ENCODE measurements at places on chromosomes 16 and 17.

DNA sequence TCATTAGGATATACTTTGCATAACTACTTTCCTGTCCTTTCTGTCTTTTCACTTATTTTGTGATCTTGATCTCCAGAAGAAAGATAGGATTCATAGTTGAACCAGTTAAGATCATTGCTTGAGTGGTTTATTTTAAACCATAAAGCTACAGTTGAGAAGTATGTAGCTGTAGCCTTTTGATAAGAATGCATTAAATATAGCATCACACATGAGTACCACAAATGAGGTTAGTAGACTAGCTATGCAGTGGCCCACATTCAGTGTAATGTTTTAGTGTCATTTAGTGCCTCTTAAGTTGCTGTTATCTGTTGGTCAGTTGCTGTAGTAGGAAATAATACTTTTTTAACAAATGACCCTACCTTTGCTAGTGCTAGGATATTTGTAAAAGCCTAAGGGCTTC, 1.3 kb downstream of the NLK start:
- no peak for DNase-seq

DNA sequence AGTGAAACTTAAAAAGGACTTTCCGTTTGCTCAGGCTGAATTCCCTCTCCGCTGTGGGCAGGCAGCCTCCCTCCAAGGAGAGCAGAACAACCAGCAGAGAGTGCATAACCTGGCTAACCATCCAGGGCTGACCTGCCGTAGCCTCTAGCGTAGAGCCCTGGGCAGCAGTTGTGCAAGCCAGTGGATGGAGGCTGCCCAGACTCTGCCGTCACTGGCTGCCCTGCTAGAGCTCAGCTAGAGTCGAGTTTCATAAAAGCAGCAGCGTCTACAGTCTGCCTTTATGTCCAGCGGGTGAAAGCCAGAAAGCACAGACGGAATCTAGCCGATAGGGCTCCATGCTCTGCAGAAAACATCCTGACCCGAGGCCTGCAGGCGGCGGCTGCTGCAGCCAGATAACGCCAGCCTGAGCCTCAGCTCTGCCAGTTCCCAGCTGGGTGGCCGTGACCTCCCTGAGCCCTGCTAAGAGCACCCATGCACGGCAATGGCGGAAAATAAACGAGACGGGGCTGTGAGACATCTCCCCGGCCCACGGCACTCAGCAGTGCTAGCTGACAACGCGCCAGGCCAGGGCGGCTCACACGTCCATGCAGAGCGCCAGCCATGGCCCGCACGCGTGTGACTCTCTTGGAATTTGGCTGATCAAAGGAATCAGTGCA, 231.3 kb downstream of the ENGASE start:
- DNase-seq: no peak

DNA sequence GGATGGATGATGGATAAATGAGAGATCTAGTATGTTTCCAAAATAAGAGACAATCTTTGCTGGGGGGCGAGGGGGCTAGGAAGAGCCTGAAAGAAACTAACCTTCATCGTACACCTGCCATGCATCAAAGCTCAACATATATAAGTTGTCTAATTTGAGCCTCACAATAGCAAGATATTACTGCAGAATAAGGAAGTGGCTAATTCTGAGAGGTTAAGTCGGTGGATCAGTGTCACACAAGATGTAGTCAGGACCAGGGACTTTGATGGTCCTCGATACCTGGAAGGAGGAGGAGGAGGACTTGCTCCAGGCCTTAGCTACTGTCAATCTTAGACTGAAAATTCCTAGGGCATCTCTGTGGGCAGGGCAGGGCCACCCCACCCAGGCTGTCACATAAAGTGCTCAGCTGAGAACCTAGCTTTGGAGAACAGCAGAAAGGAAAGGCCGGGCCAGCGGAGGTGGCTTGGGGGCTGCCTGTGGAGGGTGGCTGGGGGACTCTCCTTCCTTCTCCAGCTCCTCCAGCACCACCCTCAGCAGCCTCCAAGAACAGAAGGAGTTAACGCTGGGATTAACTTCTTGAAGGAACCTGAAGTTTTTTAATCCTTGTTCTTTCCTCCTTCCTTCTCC, 460 bp upstream of the SLC13A2 start:
- DNase-seq: no peak

GRCh38 chr16:9844361-9844760, 337.9 kb downstream of the GRIN2A start:
- no peak for DNase-seq

DNA sequence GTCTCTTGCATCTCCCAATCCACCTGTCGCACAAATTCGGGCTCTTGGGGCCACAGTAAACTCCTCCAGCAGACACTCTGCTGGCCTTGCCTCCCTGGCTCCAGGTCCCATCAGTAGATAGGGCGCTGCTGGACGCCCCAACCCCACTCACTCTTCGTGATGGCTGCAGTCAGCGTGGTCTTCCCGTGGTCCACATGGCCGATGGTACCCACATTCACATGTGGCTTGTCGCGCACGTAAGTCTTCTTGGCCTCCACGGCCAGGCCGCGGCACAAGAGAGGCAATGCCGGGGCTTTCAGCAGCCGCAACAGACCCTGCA, 428 bp downstream of the TUFM start:
- DNase-seq: no peak

- no peak for DNase-seq
Measured at GRCh38 chr16:30904114-30904780, 7.8 kb downstream of the CTF1 start.

GRCh38 chr16:57683636-57684545, 10.7 kb upstream of the DRC7 start:
- no peak for DNase-seq

GRCh38 chr16:49858200-49859124, 2.5 kb upstream of the ZNF423 start:
- peak; percentile 37 for DNase-seq

DNA sequence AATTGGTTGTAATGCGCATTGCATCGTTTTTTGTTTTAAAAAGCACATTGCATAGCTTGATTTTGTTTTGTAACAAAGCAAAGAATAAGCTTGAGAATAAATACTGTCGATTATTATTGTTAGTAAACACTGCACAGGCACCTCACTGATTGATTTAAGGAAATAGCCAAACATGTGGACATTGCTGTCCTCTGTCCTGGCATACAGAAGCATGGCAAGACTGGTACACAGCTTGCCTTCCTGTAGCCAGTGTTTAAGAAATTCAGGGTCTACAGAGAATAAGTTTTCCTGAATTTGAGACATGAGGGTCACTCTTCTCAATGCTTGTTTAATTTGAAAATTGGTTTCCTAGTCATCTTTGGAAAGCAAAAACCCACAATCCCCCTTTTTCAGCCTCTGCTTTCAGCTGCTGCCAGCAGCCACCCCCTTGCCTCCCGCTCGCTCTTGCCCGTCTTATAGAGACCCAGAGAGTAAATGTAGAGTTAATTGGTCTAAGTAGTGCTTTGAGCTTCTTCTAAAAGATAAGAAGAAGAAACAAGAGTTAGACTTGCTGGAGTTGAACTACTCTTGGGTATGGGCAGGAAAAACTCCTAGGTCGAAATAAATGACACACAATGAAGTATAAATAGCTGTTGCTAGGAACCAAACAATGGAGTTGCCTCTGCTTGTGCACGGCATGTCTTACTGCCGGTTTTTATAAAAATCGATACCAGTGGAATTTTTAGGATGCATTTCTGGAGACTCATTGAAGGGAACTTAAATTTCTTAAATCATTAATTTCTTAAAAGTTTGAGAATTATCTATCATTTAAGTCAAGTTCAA, 116.6 kb downstream of the MRTFB start:
- no peak for DNase-seq

DNA sequence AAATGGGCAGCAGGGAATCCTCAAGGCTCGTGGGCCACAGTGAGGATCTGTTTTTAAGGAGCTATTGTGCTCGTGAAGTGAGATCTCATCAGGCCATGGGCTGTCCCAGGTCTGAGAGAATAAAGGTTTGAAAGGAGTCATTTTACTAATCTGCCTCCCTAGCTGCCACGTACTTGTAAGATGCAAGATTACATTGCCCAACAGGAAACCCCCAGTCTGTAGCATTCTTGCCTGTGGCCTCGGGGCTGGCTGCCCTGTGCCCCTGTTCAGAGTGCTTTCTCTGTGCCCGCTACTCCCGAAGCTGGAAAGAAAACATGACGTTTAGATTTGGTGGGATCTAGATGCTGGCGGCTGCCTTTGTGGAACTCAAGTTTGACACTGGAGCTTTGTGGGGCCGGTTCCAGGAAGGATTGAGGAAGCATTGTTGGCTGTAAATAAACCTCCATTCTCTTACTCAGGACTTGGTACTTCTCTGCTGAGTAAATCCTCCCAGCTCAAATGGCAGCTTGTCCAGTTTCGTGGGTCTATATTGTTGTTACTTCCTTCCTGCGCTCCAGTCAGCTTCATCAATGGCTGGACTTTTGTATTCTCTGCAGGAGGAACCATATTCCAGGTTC, 21.2 kb downstream of the SAP30BP start:
- no peak for DNase-seq

GRCh38 chr16:48317614-48318315, 67.4 kb downstream of the SIAH1 start:
- DNase-seq: no peak

- DNase-seq: no peak
Measured at GRCh38 chr17:72123530-72124437, 3.0 kb downstream of the SOX9 start.

GRCh38 chr17:29042679-29043538, at the start of gene PIPOX:
PIPOX (plus strand) TSS chr17:29043141; CDS start chr17:29043226, 85 bp downstream.
- no peak for DNase-seq

GRCh38 chr16:27759967-27760788, 210.2 kb downstream of the KATNIP start:
- no peak for DNase-seq

GRCh38 chr17:15323131-15323530, 18.3 kb downstream of the TEKT3 start:
- no peak for DNase-seq

DNA sequence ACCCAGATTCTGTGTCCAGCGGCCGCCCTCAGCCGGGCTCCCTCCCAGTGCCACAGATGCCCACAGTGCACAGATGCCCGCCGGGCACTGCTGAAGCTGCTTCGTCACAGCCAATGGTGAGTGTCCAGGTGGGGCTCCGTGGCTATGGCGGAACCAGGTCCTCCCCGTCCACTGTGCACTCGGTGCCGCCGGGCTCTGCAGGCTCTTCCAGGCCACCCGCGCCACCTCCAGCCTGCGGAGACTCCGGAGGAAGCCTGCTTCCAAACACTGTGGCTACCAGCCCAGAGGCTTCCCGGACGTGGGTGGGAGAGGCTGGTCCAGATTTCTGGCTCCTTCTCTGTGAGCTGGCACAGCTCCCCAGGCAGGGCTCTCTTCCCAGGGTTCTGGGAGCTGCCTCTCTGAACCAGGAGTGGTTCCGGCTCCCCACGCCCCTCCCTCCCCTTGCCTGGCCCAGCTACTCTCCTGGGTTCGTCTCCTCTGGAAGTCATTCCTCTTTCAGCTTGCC, 2.8 kb upstream of the PYCR1 start:
- DNase-seq: no peak

- DNase-seq: no peak
Measured at GRCh38 chr16:17803625-17804410, 333.1 kb upstream of the XYLT1 start.

DNA sequence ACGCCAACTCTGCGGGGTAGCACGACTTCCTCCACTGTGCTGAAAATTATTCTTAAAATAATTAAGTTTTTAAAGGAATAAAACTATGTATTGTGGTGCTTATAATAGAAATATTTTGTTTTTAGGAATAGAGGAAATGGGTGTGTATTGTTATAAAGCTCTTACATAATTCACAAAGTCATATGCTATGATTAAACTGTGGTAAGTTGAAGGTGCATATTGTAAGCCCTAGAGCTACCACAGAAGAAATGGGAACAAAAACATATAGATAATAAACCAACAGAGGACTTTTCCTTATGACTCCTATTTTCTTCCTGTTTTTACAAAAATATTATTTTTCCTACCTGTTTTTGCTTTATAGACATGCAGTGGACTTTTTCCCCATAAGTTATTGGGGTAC, 4.3 kb upstream of the SLFN11 start:
- no peak for DNase-seq

DNA sequence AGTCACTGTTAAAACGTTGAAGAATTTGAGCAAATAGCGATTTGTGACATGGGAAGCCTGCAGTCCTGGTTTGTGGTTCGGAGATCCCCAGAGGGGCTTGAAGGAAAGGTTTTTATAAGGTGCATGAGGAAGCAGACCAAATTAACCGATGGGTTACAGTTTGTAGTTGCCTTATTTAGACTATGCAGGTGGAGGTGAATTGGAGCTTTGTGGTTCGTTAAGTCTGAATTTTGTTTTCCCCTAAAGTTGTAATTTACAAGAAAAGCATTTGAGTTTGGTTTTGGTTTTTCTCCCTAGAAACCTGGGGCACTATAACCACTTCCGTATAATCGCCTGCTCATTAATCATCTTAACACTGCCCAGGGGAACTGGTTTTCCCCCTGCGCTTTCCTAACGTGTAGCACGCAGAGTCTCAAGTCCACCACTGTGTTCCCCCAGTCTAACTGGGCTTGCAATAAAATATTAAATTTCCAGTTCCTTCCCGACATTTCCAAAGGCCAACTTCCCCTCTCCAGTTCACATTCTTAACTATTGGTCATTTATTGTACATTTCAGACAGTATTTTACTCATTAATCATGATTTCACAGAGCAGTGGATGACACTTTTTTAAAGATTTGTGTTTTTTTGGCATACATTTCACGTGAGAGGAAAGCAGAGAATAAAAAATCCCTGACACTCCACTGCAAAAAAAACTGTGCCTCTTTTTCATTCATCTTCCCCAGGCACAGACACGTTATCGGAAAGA, 932 bp downstream of the ZNF267 start:
- DNase-seq: no peak

DNA sequence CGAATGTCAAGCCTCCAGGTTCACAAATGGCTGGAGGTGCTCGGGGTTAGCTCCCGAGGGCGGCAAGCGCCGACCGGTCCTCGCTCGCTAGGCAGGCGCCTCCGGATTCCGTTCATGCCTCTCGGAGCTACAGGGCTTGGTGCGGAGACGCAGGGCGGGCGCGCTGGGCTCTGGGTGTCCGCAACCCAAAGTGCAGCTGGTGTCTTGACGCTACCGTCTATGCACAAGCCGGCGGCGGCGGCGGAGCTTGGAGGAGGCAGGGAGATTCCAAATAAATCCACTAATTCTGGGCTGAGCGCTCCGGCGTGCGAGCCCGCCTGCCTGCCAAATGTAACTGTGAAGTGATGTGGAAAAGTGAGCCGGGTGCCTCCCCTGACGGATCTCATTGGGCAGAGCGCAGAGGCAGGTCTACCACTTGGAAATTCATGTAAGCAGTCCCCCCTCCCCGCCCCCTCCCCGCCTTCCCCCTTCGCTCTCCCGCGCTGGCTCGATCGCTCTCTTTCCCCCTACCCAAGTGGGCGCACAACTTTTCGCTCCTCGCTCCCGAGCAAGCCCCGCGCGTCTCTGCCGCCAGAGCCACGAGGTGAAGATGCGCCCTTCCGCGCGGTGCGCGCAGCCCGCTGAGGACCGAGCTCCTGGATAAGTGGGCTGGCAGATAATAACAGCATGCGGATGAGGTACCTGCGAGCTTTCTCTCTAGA, at the start of gene CDH8:
CDH8 (minus strand) TSS at position 338 of the 701 bp plus-strand sequence. CDS start 15,035 bp downstream, outside the sequence.
- no peak for DNase-seq
